ENCODE measurements at places on chromosomes 13 and 19.
A peak's percentile ranks its signal among the peaks of the same experiment; 100 is the strongest.

GRCh38 chr19:56508290-56508778, 679 bp downstream of the ZNF471 start:
- DNase-seq, result no peak

DNA sequence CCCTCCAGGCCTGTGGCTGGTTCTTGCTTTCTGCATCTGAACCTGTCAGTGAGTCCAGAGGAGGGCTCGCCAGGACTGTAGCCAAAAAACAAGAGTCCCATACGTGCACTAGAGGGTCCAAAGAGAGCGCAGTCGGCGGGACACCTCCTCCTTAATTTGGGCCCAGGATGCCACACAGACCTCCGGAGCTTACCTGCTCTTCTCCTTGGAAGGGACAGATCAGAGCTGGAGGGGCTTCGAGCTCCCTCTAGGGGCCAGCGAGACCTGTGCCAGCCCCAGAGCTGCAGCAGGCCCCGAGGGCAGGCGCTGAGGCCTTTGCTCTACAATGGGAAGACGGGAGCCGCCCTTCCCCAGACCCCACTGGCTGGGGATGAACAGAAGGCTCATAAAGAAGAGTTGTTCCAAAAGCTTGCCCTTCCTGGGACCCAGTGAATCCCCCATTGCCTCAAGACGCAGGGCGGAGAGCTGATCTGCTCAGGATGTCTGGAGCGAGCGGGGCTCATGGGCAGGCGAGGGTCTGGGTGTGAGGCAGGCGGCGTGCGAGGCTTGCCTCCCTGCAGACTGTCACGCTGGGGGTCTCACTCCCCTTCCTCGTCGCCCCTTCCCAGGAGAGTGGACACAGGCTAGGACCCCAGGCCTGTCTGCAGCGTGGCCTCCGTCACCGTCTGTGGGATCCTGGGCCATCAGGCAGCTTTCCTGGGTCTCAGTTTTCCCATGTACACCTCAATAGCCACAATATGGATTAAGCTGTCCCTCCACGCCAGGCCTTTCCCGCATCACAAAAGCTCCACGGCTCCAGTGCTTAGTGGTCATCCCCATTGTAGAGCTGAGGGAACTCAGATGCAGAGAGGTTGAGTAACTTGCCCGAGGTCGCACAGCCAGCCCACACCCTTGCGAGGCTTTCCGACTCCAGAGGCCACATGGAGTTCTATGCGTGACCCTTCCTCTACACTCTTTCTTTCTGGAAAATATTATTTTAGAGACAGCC, 46.9 kb upstream of the VSTM2B start:
- no peak for DNase-seq

GRCh38 chr13:23598369-23598768, 28.2 kb downstream of the TNFRSF19 start:
- DNase-seq, result no peak

DNA sequence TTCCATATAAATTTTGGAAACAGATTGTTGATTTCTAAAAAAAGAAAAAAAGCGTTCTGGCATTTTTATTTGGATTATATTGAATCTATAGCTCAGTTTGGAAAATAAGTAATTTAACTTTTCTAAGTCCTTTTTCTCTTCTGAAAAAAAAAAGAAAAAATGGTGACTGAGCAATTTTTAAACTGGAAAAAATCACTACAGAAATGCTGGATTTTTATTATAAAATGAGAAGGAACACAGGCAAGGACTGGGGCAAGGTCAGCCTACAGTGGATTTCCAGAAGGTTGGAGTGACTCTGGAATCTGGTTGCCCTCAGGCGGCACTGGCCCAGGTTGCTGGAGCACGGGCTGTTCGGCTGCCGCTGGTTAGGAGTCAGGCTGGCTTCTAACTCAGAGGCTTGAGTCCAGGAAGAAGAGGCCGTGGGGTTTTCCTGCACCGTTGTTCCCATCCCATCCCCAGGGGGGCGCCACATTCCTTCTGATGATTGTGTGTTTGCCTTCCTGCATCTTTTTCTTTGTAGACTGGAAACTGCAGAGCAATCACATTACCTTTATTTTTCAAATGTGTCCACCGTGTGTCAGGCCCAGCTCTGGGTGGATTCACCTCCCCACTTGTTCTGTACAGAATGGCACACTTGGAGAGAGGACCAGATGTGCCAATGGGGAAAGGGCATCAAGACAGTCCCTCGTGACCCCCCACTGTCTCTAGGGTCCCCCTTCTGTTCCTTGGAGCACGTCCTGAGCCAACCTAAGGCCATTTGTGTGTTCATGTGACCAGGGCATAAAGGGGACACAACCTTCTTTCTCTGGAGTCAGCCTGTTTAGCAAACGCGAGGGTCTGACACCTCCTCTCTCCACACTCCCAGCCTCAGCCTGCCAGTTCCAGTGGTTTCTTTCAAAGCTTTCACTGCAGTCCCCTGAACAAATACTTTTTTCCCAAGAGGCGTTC, 44.5 kb upstream of the GTF3A start:
- DNase-seq, result peak; percentile 40

- DNase-seq, result peak; percentile 64
Measured at GRCh38 chr13:49444524-49445395, 686 bp downstream of the SETDB2 start.

- peak; percentile 58 for DNase-seq
Measured at GRCh38 chr19:58181902-58182576, 822 bp upstream of the ZNF274 start.

DNA sequence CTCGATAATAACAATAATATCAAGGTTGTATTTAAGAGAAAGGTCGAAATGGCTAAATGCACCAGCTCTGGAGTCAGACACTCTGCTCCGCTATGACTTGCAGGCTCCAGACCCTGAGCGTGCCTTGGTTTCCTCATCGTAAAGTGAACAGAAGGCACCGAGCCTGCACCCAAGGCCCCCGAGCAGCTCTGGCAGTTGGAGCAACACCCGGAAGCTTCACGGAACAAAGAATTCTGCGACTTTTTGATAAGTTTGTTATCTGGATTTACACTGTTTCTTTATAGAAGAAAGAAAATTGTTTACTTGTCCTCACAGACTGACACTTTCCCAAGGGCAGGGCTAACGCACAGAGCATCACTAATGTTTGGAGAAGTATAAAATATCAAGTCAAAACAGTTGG, 4.4 kb downstream of the GRTP1 start:
- no peak for DNase-seq

DNA sequence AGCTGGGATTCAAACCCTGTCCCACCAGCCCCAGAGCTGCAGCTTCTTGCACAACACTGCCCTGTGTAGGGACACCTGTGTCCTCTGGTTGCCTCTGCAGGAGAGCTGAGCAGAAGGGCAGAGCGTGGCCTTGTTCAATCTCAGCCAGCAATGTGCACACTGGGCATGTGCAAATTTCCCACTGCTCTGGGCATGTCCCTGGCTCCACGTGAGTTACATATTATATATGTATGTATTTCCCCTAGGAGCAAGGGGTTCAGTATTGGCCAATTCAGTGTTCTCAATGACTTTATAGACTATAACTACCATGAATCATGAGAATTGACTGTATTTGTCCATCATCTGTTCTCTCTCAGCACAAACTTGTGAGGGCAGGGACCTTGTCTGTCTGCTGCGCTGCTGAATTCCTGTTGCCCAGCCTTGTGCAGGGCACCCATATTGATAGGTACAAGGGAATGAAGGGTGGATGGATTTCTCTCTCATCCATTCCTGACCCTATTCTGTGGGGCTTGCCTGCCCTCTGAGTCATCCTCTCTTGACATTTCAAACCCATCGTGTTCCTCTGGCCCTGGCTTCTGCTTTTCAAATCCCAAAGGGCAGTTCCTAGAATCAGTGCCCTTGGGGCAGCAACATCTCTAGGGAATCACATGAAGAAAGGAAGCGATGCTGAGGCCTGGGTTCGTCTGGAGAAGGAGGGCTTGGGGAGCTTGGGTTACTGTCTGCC, 69.7 kb downstream of the ERICH6B start:
- DNase-seq, result no peak

DNA sequence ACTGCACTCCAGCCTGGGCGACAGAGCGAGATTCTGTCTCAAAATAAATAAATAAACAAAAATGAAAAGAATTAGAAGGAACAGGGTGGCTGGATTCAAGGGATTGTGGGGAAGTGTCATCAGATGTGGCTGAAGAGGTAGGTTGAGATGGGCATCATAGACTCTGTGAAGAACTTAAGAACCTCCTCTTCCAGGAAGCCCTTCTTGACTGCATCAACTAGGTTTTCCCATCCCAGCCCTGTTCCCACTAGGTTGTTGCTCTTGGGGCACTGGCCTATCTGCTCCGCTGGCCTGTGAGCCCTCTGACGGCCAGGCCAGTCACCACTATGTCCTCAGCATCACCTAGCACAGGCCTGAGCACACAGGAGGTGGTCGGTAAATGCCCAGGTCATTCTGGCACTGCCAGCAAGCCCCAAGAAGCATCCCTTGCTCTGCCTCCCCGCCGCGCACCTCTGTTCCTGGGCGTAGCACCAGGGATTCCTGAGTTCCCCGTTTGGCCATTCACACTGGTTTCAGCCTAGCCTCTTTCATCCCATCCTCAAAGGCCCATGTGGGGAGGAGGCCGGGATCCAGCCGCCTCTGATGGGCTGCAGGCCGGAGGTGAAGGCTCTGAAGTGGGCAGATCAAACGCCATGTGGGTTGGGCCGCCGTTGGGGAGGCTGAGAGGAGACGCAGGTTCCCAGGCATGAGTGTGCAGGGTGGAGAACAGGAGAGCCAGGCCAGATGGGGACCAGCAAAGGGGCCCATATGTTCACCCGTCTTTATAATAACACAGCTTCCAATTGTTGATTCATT, 27.6 kb upstream of the SLC1A5 start:
- DNase-seq, result no peak

DNA sequence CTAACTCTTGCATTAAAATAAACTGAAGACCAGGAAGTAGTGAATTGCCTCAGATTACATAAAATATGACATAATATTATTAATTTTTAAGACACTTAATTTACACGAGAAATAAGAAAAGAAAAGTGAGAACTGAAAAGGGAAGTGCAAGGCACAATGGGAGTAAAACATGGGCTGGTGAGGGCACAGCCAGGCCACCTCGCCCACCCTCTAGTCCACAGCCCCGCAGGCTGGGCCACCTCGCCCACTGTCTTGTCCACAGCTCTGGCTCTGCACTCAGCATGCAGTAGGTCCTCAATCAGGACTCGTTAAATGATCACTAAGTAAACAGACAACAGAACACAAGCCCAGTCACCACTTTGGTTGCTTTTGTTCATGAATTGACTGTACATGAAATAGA, 67.8 kb upstream of the ARHGEF7 start:
- no peak for DNase-seq

DNA sequence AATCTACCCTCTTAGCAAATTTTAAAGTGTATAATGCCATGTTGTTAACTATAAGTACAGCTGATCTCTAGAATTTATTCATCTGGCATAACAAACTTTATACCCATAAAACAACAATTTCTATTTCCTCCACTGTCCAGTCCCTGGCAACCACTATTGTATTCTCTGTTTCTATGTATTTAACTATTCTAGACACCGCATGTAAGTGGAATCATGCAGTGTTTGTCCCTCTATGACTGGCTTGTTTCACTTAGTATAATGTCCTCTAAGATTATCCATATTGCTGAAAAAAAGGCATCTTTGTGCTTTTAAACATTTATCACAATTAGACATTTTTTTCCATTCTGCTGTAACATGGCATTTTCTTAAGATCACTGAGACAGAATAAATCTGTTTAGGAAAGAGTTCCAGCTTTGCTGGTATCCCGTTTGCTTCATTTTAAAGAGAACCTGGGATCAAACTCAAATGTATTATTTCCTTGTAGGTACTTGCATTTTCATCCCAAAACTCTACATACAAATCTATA, 1191.0 kb downstream of the SLITRK5 start:
- no peak for DNase-seq

DNA sequence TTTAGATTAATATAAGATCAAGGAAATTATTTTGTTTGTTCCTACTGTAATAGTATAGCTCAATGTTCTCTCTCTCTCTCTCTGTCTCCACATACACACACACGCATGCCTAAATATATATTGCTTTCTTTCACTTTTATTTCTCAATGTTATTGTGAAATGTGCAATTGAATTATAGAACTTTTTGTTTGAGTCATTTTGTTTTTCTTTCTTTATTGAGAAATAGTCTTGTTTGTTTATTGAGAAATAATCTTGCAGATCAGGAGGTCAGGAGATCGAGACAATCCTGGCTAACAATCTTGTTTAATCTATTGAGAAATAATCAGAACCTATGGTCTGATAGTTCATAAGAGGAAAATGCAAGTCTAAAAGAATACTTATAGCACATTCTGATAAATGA, 1581.3 kb downstream of the EFNB2 start:
- no peak for DNase-seq

- DNase-seq, result no peak
Measured at GRCh38 chr13:44052780-44053184, 173.1 kb downstream of the LACC1 start.

DNA sequence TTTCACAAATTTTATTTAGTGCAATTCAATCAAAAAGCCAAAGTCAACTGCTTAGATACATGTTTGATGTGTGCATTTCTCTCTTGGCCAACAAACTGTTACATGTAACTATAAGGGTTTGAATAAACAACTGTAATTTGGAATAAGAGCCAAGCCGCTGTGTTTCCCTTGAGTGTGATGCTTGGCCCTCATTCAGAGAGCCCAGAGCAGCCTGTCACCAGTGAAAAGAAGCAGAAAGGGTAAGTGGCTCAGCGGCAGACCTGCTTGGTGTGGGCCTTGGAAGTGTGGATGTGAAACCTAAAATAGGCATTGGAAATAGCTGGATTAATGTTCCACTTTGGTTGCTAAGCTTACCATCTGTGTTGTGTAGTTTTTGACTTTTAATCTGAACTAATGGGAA, 924.6 kb downstream of the OLFM4 start:
- no peak for DNase-seq

DNA sequence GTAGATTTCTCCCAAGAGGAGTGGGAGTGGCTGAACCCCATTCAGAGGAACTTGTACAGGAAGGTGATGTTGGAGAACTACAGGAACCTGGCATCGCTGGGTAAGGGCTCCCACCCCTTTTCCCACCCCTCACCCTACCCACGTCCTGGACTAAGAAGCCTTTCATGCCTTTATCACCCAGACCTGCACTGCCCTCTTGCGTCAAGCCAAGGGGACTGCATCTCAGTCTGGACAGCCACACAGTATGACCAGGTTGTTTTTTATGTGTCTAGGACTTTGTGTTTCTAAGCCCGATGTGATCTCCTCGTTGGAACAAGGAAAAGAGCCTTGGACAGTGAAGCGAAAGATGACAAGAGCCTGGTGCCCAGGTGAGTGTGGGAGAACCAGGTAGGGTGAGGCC, 8.8 kb downstream of the ZFP28 start:
- DNase-seq, result no peak

GRCh38 chr19:40741527-40742390, 8.5 kb downstream of the ACTMAP start:
- DNase-seq, result no peak

- DNase-seq, result no peak
Measured at GRCh38 chr13:39510316-39510695, 92.7 kb downstream of the LHFPL6 start.

GRCh38 chr13:46662690-46663089, 109.7 kb downstream of the LRCH1 start:
- no peak for DNase-seq

- DNase-seq, result no peak
Measured at GRCh38 chr13:91450913-91451312, 52.5 kb downstream of the GPC5 start.

- DNase-seq, result no peak
Measured at GRCh38 chr13:44257796-44258195, 115.8 kb upstream of the SERP2 start.

Data from CD4-positive, alpha-beta T cell treated with Interleukin-1 beta for 1 hour (primary cell).